ENCODE measurements at places on chromosomes 12 and 14. TPM values are rescaled to one million over a fixed set of nuclear protein-coding genes. Genes with fewer than 3 reads are reported as not detected.

PLEK2 gene
- 2.2 TPM for total RNA-seq

TCL1B gene
- not detected for total RNA-seq

INSM2 gene
- total RNA-seq, result not detected

TMEM30B gene
- not detected for total RNA-seq

C12orf56 gene
- not detected for total RNA-seq

MAP3K9 gene
- total RNA-seq, result 0.17 TPM

HOXC5 gene
- not detected for total RNA-seq

PPP1R36 gene
- total RNA-seq, result not detected
